Esophagus mucosa (tissue), 1 donor: ENCODE measurements at places on chromosomes 5 and 9. TPM values are rescaled to one million over a fixed set of nuclear protein-coding genes. Genes with fewer than 3 reads are reported as not detected.

DNA sequence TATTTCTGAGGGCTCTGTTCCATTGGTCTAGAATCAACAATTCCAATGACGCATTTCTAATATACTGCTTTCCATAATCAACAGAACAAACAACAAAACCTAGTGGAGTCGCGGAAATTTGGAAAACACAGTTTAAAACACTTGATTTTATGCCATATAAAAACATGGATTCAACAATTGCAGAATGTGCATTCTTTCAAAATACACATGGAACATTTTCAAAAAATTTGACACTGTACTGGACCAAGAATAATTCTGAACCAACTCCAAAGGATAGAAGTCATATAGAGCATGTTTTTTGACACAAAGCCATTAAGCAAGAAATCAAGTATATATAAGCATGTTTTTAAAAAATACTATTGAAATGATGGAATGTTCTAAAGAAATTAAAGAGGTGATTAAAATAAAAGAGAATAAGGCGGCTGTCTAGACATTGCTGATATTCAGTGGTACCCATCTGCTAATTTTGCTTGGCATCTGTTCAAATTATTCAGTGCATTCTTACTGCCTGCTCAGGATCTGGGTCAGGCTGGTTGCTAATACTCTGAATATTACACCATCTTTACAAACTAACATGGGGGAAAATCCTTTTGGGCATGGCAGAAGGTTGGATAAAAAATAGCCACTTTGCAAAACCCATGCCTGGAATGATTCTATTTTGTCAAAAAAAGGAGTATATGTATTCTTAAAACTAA lies 221.3 kb downstream of the NPR3 start:
- ATAC-seq = no peak

DNA sequence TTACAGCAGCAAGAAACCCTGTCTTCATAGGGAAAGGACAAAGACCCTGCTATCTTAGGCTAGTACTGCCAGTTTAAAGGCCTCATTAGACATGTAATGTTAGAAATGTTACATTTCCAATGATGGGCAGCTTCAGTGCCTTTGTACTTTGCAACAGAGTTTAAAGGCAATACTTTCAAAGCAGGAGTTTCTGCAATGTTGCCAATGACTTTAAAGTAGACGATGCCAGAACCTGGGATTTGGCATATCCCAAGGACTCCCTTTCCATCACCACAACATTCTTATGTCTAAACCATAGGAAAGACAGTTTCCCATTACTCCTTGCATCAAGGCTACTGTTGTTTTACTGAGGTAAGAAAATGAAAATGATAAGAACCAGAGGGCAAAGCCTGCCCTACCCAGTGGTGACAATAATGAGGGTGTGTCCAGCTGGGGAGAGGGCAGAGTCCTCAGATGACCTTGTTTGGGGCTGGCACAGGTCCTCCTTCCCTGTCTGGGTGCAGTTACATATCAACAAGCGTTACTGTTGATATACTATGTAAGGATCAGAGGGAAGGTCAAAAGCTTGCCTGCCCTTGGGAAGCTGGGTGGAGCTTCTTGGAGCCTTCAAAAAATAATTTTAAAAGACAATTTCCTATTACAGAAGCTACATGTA lies 27.5 kb upstream of the MLANA start:
- ATAC-seq = no peak

GRCh38 chr9:129289131-129289731 lies 111.2 kb upstream of the IER5L start:
- ATAC-seq = no peak

- ATAC-seq = no peak
These were observed 3.8 kb downstream of the SPRY4 start for GRCh38 chr5:142320851-142321560.

- ATAC-seq = no peak
These were observed 52.1 kb downstream of the BARX1 start for GRCh38 chr9:93902780-93903655.

DNA sequence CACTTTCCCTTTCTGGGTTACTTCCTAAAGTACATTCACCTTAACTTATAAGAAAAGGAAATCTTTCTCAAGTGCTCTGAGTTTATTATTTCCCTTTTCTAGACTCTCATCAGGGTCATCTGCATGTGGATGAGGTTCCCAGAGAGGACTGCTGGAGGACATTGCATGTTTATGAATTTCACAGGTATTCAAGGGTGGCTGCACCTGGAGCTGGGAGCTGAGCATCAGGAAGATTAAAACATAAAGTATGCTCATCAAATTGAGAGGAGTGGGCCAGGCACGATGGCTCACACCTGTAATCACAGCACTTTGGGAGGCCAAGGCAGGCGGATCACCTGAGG lies 34.7 kb upstream of the PLIN2 start:
- ATAC-seq = no peak

DNA sequence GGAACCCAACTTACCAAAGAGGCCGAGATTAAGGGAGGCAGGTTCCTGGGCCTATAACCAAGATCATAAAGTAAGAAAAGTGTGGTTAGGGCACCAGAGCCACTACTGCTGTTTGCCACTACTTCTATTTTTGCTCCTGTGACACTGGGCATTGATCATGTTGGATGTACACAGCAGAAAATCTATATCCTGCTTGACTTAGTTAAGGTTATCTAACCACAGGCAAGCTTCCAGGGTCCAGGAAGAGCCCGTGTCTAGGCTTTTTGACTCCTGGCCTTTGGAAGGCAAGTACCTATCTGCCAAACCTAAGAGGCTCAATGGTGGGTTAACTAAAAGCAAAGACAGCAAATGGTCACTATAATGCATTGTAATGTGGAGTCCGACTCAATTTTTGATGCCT lies 497.5 kb upstream of the DMAC1 start:
- no peak for ATAC-seq

- ATAC-seq = no peak
These were observed 349.2 kb upstream of the MEF2C start for GRCh38 chr5:89232139-89232603.

DNA sequence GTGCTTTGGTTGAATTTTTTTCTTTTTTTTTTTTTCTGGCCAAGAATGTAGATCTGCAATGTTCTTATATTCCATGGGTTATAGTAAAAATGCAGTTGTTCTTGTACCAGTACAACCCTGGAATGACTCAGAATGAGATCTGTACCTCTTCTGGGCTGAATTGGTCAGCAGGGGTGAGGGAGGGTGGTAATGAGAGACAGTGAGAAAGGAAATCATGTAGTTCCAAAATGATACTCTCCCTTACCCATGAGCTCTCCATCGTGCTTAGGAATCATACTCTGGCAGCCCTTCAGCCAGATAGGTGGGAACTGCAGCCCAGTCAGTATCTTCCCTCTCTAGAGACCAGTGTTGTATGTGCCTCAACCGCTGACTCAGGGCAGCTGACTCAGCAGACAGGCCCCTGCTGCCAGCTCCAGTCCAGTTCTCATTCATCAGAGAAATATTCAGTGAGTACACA lies 2.1 kb upstream of the GLIS3 start:
- peak; percentile 67 for ATAC-seq

DNA sequence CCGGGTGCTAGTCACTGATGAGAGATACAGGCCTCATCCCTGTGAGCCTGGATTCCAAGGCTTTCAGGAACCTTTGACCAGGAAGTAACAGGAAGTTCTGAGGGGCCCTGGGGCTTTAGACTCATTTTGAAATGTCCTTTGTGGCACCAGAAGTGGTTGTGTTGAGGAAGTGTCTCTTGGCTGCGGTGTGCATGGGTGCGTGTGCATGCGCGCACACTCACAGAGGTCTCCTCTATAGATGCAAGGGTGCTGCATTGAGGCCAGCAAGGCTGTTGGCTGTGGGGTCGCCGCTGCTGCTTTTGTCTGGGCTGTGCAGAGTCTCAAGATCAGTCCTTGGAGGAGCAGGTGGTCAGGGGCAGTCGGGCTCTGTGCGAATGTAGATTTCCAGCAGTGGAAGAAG lies 7.6 kb downstream of the RAB24 start:
- ATAC-seq = no peak

DNA sequence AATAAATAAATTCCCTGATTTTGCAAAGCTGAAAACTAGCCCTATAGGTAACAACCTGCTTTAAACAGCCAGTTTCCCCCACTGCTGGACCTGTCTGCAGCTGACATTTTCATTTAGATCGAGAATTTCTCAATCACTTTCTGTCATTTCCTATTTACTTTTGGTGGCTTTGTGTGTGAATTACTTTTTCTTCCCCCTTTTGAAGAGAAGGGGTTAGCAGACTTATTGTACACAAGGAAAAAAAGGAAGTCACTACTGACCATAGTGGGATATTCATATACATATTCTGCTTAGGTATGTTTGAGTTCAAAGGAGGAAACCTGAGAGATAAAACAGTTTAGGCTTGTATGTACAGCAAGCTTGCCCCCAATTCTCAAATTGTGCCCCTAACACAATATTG lies 27.0 kb upstream of the IFNB1 start:
- ATAC-seq = no peak

DNA sequence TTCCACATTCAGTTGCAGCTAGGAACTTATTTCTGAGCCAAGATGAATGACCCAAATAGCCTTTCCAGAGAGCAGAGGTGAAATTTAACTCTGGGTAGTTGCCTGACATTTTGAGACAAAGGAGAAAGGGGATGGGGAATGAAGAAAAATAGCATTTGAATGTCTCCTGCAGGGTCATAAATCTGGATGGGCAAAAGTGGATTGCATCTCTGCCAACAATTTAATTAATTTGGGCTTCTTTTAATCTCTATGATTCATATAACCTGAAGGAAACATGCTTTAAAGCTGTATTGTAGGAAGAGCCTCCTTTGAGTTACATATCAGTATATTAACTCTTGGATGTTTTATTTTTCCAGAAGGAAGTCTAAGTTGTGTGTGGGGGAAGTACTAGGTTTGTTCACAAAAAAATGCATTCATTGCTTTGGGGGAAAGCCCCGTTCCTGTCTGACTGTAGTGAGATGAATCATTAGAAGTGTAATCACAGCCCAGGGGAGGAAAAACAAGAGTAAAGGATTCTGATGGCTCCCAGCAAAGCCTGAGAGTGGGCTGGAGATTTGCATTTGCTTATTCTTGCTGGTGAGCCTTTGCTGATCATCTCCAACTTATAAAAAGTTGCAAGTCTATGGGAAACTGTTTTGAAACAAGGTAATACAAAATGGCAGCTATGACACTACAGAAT lies 133.0 kb upstream of the IQGAP2 start:
- peak; percentile 43 for ATAC-seq

DNA sequence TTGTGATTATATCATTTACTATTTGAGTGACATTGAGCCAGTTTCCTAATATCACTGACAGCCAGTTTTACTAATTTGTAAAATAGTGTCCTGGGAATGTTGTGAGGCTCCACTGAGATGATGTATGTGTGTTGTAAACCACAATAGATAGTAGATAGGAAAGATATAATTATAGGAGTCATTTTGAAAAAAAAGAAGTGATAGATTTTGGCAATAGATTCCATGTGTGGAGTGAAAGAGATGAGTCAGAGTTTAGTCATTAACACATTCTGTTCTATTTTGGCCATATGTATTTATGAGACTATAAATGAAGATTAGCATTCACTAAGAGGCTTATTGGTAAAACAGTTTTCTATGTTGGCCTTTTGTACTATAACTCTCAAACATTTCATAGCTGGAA lies 388.2 kb downstream of the FAM170A start:
- ATAC-seq = no peak

- no peak for ATAC-seq
These were observed 235.5 kb downstream of the SLIT3 start for GRCh38 chr5:169065400-169065799.

DNA sequence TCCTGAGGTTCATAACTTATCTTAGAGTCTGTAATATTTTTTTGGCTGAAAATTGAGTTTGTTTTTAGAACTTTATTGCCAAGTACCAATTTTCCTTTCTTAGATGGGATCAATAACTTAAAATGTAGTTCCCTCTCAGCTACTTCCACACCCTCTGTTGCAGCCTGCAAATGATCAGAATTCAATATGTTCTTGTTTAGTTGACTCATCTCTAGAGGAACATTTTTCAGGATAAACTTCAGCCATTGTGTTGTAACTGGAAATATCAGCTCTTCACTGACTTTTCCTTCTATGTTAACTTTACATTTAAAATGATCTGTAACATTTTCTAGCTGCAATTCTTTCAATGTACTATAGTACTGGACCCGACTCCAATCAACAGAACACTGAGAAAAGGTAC lies 115.7 kb downstream of the ESM1 start:
- no peak for ATAC-seq

DNA sequence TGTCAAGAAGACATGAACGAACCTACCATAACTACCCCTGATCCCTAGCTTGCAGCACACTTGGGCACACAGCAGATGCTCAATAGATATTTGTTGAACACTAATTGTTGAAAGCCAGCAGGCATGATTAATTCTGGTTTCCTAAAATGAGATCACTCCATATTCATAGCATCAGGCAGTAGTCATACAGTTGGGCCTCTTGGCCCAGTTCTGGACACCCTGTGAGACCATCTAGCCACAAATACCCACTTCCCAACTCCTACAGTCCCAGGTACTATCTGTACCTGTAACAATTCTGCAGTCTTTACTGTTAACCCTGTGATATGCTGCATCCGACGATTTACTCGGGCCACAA lies 24.2 kb downstream of the P4HA2 start:
- ATAC-seq = no peak

GRCh38 chr5:32055891-32056866 lies 117.9 kb downstream of the GOLPH3 start:
- no peak for ATAC-seq

GRCh38 chr5:107389130-107389774 lies 281.5 kb downstream of the EFNA5 start:
- peak; percentile 59 for ATAC-seq

GRCh38 chr5:60014331-60014730 lies 120.8 kb upstream of the PDE4D start:
- no peak for ATAC-seq

DNA sequence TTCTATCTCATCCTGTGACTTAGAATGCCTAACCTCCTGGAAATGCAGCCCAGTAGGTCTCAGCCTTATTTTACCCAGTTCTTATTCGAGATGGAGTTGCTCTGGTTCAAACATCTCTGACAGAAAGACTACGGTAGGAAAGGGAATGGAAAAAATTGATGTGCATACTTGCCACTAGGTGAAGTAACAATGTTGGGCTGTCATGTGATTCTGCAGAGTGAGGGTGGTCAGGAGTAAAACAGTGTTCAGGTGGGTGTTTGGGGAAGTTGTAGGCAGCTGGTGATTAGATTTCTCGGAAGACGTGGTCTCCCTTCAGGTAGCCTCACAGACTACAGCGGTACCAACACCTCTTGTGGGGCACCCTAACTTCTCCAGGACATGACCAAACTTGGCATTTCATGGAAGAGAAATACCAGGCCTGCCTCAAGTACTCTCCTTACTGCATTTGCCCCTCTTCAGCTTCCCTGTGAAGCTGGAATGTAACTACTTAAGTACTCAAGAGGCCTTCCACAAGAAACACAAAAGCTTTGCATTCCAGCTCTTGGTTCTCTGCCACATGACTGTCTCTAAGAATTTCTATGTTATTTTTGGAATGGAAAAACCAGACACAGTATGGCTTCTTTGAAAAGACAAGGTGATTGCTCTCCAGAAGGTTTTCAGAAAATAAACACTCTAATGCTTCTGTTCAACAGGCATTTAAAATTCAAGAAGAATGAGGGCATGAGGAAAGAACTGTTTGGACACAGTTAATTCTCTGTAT lies 17.4 kb upstream of the ENTREP1 start:
- ATAC-seq = no peak

FRRS1L gene
- total RNA-seq = not detected

ZBTB6 gene
- 4.1 TPM for total RNA-seq

CD14 gene
- total RNA-seq = 6.7 TPM

PCDHB7 gene
- 0.20 TPM for total RNA-seq

ZNF483 gene
- 0.36 TPM for total RNA-seq

CAMK4 gene
- 1.6 TPM for total RNA-seq

C5orf63 gene
- total RNA-seq = 5.1 TPM

C9 gene
- not detected for total RNA-seq

SLC25A2 gene
- total RNA-seq = 0.24 TPM

SGCD gene
- 0.52 TPM for total RNA-seq

NUDT2 gene
- 19.9 TPM for total RNA-seq
